Posterior vena cava (tissue), 2 donors: ENCODE measurements at places on chromosomes 6 and 20. TPM values are rescaled to one million over a fixed set of nuclear protein-coding genes. Genes with fewer than 3 reads are reported as not detected.

ID4 gene
- total RNA-seq = 97.0 TPM

ENPP3 gene
- 0.56 TPM for total RNA-seq

ERVFRD-1 gene
- 0.05 TPM for total RNA-seq

OXT gene
- total RNA-seq = not detected

C20orf141 gene
- not detected for total RNA-seq

LY6G6F gene
- total RNA-seq = not detected

BPIFB2 gene
- total RNA-seq = not detected

GPR63 gene
- 0.90 TPM for total RNA-seq

- DNase-seq = no peak
Observed at GRCh38 chr20:10986586-10986985, 312.8 kb upstream of the JAG1 start.

DNA sequence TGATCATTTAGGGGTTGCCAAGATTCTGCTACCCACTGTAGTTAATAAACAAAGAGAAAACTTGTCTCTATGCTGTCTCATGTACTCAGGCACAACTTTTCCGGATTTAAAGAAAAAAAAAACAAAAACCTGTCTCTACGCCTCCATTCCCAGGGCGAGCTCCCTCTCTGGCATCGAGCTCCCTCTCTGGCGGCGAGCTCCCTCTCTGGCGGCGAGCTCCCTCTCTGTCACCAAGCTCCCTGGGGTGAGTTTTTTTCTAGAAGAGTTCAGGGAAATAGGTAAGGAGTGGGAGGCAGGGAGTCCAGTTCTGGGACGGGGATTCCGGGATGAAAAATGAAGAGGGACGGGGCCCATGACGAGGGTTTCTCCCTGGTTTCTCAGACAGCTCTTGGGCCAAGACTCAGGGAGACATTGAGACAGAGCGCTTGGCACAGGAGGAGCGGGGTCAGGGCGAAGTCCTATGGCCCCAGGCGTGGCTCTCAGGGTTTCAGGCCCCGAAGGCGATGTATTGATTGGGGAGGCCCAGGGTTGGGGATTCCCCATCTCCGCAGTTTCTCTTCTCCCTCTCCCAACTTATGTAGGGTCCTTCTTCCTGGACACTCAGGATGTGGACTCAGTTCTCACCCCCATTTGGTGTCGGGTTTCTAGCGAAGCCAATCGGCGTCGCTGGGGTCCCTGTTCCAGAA lies 16.5 kb upstream of the HLA-A start:
- no peak for DNase-seq

DNA sequence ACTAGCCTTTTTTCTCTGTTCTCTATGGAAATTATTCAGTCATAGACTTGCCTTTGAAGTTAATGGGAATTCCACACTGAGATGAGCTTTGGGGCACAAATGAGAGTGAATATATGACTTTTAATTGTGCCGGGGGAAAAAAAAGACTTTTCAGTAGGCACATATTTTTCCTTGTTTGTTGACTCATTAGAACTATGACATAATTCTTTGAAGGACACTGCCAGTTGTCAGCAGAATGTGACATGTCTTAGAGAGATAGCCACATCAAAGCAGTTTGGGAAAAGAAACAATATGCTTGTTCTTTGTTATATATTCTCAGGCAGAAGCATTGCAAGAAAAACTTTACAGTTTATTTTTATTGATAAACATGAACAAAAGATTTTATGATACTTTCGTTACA lies 138.3 kb downstream of the COL9A1 start:
- DNase-seq = no peak

GRCh38 chr6:147903321-147903720 lies 394.8 kb downstream of the SAMD5 start:
- DNase-seq = no peak

GRCh38 chr6:109901976-109902375 lies 76.1 kb upstream of the GPR6 start:
- no peak for DNase-seq

DNA sequence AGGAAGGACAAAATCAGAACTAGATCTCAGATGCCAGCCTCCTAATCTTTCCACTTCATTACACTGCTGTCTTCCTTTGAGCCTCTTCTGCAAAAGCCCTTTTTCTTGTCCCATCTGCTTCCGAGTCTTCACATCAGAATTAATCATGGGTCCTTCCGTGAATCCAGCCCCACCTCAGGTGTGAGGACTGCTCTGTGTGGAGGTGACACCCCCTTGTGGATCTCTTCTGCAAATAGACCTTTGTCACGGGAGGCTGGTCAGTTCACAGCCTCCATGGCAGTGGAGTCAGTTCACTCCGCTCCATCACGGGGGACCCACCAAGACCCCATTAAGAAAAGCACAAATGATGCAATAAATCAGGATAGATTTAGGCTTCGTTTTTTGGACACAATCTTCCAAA lies 171.1 kb downstream of the ADAT2 start:
- DNase-seq = no peak

- no peak for DNase-seq
Observed at GRCh38 chr6:17038316-17038715, 63.5 kb upstream of the STMND1 start.

GRCh38 chr6:163218361-163218894 lies 196.1 kb upstream of the QKI start:
- no peak for DNase-seq

DNA sequence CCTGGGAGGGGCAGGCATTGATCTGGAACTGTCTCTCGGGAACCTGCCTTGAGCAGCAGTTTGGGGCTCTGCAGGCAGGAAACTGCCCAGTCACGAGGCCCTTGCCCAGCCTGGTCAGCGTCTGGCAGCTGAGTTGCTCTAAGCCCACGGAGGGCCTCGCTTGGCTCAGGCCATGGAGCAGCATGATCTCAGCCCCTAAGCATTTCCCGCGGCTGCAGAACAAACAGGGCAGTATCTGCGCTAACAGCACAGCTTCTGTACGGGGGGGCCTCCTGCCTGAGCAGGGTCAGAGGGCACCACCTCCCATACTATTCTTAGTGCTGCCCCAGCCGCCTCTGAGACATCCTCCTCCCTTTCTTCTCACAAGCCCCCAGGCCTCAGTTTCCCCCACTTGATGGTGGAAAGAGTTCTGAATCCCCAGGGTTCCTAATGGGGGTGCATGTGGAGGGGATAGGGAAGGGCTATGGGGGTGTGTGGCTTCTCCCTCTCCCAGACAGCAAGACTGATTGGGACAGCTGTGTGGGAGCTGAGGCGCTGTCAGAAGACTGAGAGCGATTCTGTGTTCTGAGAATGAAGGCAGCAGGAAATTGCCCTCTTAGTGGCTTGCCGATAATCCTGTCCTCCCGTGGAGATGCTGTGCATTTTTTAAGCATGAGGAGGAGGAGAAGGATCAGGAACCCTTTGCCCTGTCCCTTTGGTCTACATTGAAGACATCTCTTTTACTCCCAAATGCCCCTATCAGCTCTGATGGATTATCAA lies 46.4 kb downstream of the MOCS1 start:
- DNase-seq = peak; percentile 93

- DNase-seq = no peak
Observed at GRCh38 chr6:10101551-10102252, 313.2 kb downstream of the TFAP2A start.

DNA sequence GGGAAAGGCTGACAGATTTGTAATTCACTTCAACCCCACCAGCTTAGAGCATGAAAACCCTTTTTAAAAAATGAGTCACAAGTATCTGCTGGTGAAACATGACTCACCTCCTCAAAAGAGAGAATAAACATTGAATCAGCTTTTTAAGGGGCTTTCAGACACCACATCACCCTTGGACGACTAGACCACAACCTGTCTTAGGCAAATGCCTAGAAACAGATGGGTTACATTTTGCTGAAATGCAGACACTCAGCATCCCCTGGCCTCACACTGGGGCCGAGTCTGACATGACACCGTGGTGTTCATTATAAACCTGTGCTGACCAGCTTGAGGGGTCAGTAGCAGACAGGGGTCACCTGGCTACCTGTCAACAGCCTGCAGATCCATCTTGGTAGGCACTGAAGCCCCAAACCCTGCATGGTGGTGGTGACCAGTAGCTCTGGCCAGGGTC lies 175.3 kb upstream of the CST7 start:
- no peak for DNase-seq

- DNase-seq = no peak
Observed at GRCh38 chr6:4790158-4790899, 14.1 kb downstream of the CDYL start.

DNA sequence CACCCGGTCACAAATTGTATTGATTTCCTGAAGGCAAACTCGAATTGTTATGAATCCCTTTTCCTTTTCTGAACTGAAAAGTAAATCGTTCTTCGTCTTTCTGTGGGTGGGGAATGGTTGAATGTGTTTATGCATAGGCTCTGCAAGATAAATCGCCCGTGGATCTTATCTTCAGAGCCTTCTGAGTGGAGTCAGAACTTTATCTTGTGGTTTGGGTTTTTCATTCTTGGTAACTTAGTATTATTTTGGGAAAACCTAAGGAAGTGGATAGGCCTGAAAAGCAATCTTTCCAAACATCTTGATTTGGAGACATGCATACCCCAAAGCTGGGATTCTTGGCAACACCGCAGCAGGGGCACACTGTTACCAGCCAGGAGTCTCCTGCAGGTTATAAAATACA lies 122.4 kb downstream of the MAP3K7 start:
- no peak for DNase-seq
